SK-N-MC (cell line): ENCODE measurements at places on chromosomes 1 and 21.
A peak's percentile ranks its signal among the peaks of the same experiment; 100 is the strongest.

- DNase-seq = no peak
These were observed 651 bp downstream of the ZBTB8A start for GRCh38 chr1:32539584-32540571.

DNA sequence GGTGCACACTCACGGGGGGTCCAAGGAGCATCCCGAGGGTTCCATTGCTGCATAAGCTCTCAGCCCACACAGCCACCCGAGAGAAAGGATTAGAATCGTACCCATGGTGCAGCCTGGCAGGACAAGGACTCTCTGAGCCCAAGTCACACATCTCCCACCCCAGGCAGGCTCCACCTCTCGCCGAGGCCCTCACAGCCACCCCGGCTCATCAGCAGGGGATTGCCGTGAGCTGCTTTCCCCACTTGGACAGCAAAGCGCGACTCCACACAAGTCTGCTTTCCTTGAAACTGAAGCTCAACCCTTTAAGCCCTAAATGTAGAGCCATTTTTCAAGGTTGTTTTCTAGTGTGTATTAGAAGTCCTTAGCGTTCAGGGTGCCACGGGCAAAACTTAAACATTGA, 306.4 kb upstream of the VAMP3 start:
- no peak for DNase-seq

- DNase-seq = no peak
These were observed 93.8 kb upstream of the TMPRSS2 start for GRCh38 chr21:41601573-41602368.

- DNase-seq = no peak
These were observed 18.0 kb downstream of the COL16A1 start for GRCh38 chr1:31685795-31686194.

DNA sequence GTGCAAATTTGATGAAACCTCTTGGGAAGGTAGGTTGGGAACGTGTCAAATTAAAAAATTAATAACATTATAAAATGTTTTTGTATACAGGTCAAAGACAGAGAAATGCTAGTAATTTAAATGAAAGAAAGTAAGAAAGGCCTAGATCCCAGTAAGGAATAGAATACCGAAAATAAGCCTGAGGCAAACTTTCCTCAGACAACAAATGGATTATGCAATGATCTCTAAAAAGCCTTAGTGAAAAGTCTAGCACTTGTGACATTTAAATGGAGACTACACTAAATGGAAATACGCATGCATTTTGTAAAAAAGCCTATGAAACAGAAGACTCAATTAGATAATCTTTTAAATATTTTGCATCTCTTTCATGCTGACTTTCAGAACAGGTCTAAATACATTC, 138.5 kb upstream of the ZNHIT6 start:
- peak; percentile 91 for DNase-seq

GRCh38 chr1:64839732-64840405, 95.0 kb downstream of the RAVER2 start:
- DNase-seq = no peak

- DNase-seq = no peak
These were observed 559 bp downstream of the BACH1 start for GRCh38 chr21:29299046-29299915.

DNA sequence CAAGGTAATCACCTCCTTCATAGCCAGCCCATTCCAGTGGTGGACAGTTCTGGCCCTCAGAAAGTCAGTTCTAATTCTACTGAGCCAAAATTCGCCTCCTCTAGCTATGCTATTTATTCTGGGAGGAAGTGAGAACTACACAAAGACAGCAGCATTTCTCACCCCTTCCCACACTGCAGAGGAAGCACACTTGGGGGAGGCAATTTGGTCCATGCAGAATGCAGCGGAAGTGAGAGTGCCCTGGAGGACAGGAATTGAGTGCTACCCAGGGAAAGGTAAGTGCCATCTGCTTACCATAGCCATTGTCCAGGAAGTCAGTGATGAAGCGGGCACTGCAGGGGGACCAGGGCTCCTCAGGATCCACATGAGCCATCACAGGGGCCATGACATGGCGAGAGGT, 3.7 kb downstream of the ADAMTS4 start:
- no peak for DNase-seq

- no peak for DNase-seq
These were observed 3.1 kb upstream of the FCGR2A start for GRCh38 chr1:161502181-161502580.

GRCh38 chr1:19892628-19893168, 10.5 kb downstream of the OTUD3 start:
- no peak for DNase-seq

- DNase-seq = no peak
These were observed 12.3 kb upstream of the GOLT1A start for GRCh38 chr1:204225841-204226735.

GRCh38 chr1:203569490-203570318, 56.9 kb upstream of the ATP2B4 start:
- DNase-seq = no peak

DNA sequence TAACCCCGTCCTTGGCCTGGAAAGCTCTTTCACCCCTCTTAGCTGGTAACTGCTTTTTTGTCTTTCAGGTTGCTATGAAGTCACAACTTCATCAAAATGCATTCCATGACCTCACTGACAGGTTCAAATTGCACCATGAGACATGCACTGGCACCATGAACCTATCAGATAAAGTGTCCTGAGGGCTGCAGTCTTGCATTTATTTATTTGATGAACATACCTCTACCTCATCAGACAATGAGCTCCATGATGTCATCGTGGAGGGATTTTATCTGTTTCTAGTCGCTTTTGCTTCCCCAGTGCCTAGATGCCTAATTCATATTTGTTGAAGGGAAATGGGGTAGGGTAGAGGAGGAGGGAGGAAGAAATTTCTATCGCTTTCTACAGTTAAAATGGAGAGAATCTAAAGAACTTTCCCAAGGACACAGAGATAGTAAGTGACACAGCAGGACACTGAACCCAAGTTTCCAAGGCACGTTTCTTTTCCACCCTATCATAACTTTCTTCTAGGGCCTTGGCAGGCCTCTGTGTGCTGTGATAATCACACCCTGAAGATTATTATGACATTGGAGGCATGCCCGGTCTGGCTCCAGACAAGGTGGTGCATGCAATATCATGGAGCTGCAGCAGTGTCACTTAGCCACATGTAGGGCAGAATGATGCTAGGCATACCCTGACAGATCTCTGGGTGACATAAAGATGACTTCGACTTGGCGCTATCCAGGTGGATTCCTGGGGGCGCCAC, 69.5 kb downstream of the CD58 start:
- DNase-seq = no peak

GRCh38 chr1:116508085-116508983, 62.5 kb downstream of the CD58 start:
- DNase-seq = no peak

GRCh38 chr1:145855426-145855948, 3.4 kb downstream of the PIAS3 start:
- no peak for DNase-seq

GRCh38 chr21:16011719-16012118, 281.9 kb downstream of the USP25 start:
- no peak for DNase-seq

DNA sequence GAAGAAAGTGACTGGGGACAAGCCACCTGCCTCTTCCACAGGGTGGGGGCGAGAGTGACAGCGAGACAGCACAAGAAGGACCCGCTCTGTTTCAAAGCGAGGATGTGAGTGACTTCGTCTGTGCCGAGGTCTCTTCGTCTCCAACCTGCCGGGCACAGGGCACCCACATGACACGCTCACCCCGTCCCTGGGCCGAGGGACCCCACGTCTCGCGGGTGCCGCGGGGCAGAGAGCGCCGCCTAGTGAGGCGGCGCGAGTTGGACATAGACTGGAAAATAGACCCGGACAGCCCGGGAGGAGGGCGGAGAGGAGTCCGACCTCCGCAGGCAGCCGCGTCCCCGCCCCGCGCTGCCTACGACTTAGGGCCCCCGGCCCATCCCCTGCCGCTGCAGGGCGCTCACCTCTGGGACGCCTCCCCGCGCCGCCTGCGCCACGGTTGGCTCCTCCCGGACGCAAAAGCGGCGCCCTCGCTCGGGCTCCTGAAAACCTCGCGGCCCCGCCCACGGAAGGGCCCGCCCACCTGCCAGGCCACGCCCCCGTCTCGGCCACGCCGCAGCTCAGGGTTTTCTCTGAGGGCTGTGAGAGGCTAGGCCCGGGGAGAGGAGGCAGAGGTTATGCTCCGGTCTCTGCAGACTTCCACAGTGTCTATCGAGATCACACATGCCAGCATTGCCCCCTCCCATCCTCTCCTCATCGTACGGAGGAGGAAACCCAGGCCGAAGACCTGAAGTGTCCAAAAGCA, at the start of gene TLR5:
Gene TLR5, minus strand, starts transcription at position 454 of the 742 bp plus-strand sequence. CDS start 30,217 bp downstream, outside the sequence.
- no peak for DNase-seq
